ENCODE measurements at places on chromosomes 12 and 14.

GRCh38 chr12:51482929-51483697 is 58.5 kb downstream of the SLC4A8 start:
- no peak for DNase-seq

- DNase-seq, result no peak
Measured at GRCh38 chr12:43812057-43812456, 5.9 kb upstream of the TWF1 start.

DNA sequence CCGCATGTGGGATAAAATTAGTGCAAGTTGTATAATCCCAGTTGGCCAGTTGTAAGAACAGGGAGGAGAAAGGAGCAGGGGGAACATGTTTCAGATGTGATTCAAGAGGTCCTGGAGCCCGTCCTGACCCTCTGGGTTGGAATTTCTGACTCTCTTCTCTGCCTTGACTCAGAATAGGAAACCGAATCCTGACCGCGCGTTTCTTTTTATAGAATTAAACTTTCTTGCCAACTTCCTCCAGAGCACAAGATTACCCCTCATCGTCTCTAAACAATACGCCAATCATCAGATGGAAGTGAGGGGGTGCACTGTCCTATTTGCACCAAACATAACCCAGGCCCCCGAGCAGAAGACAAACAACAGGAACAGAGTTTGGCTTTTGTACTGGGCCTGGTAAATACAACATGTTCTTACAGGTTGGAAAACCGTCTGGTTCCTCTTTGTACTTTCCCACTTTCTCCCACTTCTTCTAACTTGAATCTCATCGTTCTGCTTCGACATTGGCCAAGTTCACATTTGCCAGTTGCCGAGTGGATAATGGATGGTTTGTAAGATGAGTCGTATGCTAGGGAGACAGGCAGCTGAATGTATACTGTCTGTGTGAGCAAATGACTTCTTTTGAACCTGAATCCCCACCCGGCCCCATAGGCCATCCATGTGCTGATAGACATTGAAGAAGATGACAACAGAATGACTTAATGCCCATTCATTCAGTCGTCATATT is 42.6 kb upstream of the MED13L start:
- peak; percentile 38 for DNase-seq

- peak; percentile 78 for DNase-seq
Measured at GRCh38 chr14:103391048-103391447, 5.8 kb downstream of the MARK3 start.

GRCh38 chr14:34691206-34691605 is 23.2 kb downstream of the CFL2 start:
- no peak for DNase-seq

DNA sequence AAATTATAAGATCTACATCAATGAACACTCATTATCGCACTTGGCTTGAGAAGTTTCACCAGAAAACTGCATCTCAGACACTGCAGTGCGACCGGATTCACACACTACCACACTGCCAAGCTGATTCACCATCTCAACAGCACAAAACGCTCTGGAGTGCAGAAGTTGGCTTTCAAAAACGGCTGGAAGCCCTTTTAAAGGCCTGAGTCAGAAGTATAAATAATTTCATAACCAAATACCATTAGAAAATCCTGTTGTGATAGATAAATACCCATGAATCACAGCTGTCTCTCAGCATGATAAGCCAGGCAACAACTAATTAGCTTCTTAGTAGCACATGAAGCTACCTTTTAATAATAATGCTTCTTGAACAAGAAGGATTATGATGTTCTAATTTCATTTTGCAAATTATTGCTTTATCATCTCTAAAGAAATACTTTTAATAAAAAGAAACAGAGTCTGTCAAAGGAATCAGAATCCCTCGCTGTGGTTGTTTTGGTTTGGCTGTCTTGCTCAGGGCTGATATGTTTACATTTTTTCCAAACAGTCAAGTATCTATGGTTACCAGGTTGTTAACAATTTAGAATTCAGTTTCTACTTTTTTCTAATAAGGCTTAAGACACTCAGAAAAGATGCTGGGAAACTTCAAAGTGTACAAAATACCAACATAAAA is 51.2 kb downstream of the SLC2A13 start:
- no peak for DNase-seq

DNA sequence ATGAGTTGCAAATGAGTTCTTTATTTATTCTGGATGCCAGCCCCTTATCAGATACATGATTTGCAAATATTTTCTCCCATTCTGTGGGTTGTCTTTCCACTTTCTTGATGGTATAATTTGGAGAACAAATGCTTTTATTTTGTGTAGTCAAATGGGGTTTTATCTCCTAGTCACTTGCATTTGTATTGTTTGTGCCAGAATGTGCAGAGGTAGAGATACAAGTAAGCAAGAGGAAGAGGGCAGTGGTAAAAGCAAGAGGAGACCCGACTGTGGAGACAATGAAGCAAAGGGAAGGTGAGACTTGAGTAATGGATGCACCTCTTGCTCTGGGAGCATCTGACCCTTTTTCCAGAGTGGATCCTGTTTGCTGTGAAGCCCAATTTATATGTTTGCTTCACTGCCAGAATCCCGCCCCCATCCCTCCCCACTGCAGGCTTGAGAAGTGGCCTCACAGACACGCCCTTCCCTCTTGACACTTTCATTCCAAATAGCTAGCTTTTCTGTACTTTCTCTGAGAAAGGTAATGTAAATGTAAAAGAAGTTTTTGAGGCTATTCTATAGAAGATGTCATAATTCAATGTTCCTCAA is 786 bp upstream of the PFKM start:
- no peak for DNase-seq

DNA sequence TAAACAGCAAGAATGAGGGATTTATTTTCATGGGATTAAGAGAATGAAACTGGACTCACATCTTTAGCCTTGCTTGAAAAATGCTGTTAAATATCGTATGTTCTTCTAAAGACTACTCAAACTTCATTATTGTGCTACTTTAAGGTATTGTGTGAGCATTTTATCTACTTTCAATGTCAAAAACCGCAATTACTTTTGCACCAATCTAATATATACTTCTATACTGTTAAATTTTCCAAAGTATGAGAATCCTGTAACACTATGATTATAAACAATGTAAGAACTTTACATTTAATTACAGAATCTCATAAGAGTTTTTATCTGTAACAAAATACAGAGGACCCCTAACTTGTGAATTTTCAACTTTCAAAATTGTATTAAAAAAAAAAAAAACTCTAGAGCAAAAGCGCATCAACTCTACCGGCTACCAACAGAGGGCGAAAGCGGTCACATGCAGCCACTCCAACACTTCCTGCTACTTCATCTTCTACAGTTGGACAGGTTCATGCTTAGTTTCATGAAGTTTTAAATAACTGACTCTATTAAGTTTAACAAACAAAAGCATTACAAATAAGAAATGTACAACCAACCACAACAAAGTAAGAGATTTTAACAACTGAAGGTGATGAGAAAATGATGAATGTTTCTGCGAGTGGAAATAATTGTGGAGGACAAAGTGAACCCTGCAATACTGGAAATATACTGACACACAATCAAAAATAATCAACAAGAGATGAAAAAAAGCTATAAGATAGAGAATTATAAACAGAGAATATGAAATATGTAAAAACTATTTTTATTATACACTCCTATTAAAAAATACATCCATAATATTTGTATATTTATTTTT is 210.9 kb downstream of the MED13L start:
- DNase-seq, result no peak

DNA sequence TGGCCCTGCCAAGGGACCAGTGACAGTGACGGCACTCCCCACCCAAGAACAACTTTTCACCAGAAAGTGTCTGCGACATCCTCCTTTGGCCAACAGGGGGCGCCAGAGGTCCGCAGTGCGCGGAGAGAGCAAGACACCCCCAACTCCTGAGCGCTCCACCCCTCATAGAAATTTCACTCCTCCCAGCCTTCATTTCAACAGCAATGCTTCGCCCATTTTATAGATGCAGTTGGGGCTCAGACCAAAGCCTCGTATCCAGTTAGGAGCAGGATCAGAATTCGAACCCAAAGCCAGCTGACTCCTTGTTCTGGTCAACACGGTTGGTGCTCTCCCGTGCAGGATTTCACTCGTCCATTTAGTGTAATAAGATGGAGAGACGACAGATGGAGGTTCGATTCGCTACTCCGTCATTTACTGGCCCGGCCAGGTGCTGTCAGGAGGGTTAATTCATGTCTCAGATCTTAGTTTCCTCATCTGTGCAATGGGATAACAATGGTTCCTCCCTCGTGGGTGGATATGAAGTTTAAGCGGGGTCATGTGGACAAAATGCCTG is 2.4 kb upstream of the POP5 start:
- peak; percentile 68 for DNase-seq

DNA sequence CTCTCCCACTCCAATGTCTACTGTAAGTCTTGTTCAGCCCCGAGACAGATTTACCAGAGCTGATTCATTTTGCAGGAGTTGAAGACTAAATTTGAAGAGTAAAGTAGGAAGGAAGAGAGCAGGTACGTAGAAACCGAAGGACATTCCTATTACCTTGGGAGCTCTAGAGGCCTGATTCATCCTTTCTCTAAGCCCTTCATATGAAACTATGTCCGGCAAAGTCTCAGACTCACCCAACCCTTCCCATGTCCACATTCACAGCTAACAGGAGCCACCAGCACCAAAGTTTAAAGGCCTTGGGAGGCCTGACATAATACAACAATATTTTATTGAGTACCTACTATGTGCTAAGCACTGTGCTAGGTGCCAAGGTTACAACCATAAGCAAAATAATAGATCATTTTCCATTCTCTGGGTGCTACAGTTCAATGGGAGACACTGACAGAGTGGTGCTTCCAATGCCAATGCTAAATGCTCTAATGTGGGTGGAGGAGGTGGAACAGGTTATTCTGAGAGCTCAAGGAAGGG is 86.6 kb downstream of the PHLDA1 start:
- DNase-seq, result no peak

GRCh38 chr12:102478405-102479098 is 1.8 kb downstream of the IGF1 start:
- no peak for DNase-seq

DNA sequence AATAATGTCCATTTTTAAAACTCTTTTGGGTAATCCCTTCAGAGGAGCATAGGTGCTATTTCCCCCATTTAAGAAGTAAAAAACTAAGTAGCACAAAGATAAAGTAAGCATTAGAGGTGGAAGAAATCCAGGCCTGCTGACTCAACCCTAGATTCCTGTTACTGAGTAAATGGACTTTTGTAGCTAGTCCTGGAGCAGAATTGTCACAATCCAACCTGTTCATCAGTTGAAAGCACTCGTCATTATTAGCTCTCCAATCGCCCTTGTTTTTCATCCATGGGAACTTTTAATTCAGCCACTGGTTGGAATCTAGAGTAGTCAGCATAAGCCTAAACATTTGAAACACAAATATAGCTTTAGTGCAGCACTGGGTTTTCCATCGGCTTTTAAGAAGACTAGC is 139.5 kb upstream of the AMIGO2 start:
- no peak for DNase-seq

GRCh38 chr12:57810450-57810849 is 8.1 kb downstream of the AVIL start:
- DNase-seq, result no peak

DNA sequence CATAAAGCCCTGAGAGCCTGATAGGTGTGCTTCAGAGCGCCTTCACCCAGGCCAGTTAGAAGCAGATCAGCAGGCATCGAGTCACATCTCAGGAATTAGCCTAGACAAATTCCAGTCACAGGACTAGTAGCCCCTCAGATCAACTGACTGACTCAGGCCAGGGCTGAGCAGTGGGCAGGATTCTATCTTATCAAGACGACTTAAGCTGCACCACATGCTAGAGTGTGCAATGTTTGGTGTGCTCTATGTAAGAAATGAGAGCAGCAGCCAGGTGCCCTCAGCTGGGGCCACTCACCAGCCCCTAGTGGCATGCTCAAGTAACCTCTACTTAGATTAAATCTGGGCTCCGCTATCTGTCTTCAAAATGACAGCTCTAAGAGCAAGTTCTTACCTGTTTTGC is 19.7 kb upstream of the NGB start:
- no peak for DNase-seq

DNA sequence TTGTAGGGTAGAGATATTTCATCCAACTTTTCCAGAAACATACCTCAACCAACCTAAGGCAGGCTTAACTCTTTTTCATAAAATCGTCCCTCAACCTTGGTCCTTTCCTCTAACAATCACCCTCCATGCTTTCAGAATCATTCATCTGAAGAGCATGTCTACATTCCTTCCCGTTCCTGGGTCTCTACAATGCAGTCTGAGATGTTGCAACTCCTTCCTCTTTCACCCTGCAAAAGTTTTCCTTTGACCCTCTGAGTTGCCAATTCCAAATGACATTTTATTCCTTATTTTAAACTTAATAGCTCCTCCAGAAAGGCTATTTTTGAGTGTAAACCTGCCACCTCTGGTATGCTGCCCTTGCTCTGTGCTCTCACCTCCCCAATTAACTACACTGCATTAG is 16.7 kb downstream of the SLC7A7 start:
- no peak for DNase-seq

DNA sequence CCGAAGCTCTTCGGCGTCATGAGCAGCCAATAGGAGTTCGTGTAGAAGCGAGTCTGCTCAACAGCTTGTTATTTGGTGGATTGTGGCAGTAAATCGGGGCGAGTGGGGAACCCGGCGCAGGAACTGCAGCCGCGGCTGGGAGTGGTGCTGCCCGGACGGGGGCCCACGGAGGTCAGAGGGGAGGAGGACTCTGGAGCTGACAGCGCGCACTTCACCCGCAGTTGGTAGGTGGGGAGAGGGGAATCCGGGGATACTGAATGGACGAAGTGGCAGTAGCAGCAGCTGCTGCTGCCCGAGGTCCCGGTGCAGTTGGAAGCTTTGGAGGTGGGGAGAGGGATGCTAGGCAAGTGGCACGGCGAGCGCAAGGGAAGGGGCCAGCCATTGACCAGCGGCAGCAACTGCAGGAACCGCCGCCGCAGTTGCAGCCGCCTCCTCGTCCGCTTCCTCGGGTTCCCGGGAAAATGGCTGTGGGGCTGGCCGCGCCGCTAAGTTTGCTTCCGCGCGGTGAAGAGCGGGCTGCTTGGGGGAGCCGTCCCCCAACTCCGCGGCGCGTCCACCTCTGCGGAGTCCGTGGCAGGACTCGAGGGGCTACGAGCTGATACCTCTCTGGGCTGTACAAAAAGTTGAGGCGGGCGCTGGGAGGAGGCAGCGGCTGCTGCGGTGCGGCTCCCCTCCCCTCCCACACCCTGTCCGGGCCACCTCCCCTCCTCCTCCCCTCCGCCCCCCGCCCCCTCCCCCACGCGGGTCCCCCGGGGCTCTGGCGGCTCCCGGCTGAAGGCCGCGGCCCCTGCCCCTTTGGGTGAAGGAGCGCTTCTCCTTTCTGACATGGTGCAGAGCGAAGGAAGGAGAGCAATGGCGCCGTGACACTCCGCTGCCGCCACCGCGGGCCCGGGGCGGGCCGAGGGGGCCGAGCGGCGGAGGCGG is at the start of gene ARID4A:
Gene ARID4A, plus strand, starts transcription at position 79 of the 924 bp plus-strand sequence. CDS start 1,300 bp downstream, outside the sequence.
- DNase-seq, result no peak

DNA sequence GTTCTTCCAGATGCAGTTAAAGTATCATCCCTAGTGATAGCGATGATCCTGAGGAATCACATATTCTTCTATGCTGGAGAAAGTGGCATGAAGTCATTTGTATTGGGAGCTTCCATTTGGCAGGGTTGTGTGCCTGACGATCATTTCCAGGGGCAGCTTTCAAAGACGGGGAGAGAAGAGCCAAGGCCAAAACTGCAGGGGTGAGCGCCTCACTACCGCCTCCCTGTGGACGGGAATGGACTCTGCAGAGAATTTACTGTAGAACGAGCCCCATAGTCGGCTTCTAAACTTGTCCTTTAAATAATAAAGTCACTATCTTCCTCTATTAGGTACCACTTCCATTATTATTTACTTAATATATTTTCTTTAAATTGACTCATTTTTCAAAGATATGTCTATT is 555.9 kb upstream of the TMEM132C start:
- no peak for DNase-seq

Measured in bone marrow (tissue), 2 donors.